ENCODE measurements at places on chromosomes 16 and 17.
A peak's percentile ranks its signal among the peaks of the same experiment; 100 is the strongest.

GRCh38 chr17:8948462-8948861, 17.0 kb downstream of the PIK3R5 start:
- no peak for DNase-seq

DNA sequence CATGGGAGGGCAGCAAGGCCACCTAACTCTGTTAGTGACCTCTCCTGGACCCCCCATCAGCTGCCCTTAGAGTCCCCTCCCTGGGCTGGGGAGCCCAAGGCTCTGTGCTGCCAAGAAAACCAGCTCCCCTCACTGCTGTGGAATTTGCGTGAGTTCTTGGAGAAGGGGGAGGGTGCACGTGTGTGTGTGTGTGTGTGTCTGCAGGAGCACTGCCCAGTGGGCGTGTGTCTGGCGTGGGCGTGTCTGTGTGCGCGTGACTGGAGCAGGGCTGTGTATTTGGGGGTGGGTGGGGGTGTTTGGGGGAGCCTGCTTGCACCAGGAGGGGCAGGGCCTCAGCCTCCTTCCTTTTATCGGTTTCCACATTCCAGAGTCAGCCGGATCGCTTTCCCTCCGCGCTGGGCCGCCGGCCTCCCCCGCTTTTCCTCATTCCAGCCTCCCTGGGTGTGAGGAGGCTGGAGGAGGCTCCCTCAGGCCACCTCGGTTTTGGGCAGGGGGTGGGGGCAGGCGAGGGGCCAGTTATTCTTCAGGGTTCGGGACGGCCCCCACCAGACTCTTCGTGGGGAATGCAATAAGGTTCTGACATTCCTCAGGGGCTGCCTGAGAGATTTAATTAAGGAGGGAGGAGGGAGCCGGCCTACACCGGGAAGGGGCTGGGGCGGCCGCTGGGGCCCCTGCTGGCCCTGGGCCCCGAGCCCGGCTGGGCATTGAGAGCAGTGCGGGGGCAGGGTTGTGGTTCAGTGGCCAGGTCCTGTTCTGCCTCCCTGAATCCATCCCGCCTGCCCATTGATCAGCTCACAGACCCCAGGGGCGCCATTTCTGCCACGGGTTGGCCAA, 2.5 kb downstream of the VASN start:
- peak; percentile 86 for DNase-seq

DNA sequence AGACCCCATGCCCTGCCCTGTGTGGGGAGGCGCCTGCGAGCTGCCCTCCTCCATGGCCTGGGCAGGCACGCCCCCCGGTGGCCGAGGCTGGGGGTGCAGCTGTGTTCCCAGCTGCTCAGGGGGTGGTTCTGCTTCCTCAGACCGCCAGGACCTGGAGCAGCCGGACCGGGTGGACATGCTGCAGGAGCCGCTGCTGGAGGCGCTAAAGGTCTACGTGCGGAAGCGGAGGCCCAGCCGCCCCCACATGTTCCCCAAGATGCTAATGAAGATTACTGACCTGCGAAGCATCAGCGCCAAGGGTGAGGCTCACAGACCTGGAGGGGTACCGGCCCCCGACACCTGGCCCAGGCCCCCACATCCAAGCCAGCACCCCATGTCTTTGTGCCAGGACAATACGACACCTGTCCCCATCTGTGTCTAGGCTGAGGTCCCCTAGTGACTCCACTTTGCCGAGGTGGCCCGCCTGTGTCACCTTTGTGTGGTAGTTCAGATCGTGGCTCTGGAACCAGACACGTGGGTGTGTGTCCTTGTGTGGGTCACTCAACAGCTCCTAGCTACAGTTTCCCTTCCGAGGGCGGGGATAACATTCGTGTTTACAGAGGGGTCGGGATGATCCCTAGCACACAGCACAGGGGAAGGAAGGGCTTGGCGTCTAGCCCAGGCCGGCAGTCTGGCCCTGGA, 9.3 kb downstream of the GJD3 start:
- peak; percentile 87 for DNase-seq

DNA sequence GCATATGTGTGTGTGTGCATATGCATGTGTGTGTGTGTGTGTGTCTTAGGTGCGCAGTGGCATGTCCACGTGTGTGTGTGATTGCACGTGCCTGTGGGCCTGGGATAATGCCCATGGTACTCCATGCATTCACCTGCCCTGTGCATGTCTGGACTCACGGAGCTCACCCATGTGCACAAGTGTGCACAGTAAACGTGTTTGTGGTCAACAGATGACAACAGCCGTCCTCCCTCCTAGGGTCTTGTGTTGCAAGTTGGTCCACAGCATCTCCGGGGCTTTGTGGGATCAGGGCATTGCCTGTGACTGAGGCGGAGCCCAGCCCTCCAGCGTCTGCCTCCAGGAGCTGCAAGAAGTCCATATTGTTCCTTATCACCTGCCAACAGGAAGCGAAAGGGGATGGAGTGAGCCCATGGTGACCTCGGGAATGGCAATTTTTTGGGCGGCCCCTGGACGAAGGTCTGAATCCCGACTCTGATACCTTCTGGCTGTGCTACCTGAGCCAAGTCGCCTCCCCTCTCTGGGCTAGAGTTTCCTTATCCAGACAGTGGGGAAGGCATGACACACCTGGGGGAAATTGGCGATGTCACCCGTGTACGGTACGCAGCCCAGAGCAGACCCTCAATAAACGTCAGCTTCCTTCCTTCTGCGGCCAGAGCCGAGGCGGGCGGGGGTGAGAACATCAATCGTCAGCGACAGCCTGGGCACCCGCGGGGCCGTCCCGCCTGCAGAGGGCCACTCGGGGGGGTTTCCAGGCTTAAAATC, 47.6 kb downstream of the IL21R start:
- no peak for DNase-seq

DNA sequence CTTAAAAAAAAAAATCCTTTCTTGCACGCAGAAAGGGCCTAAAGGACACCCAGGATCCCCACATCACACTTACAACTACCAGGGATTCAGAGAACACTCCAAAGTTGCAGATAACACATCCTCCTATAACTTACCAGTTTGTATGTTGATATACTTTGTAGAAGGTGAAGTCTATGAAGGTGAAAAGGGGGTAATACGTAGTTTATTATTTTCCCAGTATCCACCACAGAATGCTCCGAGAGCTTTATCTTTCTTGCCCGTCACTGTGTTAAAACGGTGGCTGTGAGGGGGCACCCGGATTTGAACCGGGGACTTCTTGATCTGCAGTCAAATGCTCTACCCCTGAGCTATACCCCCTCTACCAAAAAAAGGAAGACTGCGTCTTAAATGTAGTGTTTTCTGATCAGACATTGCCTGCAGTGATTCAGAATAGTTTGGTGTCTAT, 7.9 kb upstream of the RPL23 start:
- DNase-seq = no peak

- no peak for DNase-seq
These were observed 6.0 kb downstream of the ADAP2 start for GRCh38 chr17:30927756-30928155.

DNA sequence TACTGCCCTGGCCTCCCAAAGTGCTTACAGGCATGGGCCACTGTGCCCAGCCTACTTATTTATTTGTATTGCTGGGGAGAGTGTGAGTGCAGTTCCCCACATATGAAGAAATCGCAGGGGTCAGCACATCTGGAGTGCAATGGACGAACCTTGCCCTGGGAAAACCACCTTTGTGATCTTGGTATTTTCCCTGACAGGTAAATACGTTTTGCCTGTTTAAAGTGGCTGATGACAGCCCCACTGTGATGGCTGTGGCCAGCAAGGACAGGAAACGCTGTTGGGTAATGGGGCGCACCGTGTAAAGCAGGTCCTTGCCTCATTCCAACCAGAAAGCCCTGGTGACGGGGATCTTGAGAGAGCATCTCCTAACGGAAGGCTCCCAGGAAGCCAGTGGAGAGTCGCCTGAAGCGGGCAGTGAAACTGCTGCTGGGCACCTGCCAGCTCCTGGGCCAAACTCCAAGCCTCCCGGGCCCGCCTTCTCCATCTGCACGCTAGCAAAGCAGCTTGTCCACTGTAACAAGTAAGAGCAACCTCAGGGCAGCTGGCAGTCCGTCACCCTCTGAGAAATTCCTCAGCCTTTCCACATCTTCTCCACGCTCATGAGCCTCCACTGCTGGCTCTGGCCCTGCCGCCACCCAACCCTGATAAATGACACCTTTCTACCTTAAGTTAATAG, 17.5 kb downstream of the EMC8 start:
- peak; percentile 94 for DNase-seq

GRCh38 chr17:64005734-64006167, 7.6 kb downstream of the PRR29 start:
- peak; percentile 32 for DNase-seq

GRCh38 chr16:50588276-50588675, 40.1 kb downstream of the NKD1 start:
- DNase-seq = no peak

GRCh38 chr17:48612854-48613691, 2.0 kb downstream of the HOXB8 start:
- DNase-seq = peak; percentile 41

DNA sequence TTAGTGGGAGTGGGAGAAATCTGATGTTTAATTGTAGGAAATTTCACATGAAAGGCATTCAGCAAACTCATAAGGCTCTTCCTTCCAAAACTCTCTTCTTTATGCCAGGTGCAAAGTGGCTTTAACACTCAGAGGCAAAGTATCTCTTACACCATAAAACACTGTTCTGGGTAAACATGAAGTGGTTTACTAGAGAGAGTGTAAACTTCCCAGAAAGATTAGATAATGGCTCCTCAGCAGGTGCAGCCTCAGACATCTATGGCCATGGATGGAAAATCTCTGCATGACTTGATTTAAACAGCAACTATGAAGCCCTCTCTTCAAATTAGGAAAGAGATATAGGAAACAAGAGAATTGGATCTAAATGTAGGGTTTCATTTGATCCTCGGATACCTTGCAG, 583.1 kb upstream of the SALL1 start:
- DNase-seq = no peak

GRCh38 chr17:48565022-48565554, 13.1 kb downstream of the HOXB4 start:
- DNase-seq = no peak

DNA sequence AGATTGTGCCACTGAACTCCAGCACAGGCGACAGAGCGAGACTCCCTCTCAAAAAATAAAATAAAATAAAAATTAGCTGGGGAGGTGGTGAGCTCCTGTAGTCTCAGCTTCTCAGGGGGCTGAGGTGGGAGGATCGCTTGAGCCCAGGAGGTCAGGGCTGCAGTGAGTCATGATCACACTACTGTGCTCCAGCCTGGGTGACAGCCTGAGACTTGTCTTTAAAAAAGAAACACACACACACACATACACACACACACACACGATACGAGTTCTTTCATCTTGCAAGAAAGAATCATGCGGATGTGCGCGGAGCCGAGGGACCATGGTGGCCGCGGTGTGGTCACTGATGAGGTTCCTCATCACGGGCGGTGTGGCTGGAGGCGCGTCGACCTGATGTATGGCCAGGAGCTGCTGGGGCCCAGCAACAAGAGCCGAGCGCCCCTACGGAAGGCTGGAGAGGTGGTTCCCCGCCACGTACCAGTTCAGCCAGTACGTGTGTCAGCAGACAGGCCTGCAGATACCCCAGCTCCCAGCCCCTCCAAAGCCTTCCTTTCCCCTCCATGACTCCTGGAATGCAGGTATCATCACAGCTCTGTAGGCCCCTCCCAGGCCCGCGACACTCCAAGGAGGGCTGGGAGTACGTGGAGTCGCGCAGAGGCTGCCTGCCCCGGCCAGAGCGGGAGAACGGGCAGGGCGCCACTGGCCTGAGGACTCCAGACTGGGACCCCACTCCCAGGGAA, 20.7 kb downstream of the NXN start:
- no peak for DNase-seq

GRCh38 chr17:7084088-7084487, 4.0 kb upstream of the CLEC10A start:
- DNase-seq = no peak

GRCh38 chr17:7852919-7853690, 1.8 kb upstream of the TMEM88 start:
- DNase-seq = no peak

GRCh38 chr17:77957235-77957856, 1.2 kb upstream of the TNRC6C start:
- DNase-seq = peak; percentile 17

DNA sequence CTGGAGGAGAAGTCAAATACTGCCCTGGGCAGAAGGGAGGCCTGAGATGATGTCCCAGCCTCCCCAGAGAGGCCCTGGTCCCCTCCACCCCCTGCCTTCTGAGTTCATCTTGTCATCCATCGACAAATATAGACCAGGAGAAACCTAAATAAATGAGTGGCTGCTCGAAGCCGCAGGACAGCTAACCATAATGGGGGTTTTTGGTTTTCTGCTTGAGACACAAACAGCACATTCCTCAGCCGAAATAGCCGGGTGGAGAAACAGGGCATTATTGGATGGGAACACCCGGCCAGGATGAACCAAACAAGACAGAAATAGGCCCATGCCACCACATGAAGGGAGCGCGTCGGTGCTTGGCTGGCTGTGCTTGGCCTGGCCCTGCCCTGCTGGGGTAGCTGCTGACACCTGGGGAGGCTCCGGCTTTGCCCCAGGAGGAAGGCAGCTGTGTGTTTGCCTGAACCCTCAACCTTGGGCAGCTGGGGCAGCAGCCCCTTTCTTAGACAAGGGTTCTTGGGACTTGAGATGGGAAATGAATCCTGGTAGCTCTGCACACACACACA, 188.1 kb downstream of the IRX5 start:
- no peak for DNase-seq

GRCh38 chr16:84730406-84731106, 30.8 kb downstream of the USP10 start:
- DNase-seq = peak; percentile 86

DNA sequence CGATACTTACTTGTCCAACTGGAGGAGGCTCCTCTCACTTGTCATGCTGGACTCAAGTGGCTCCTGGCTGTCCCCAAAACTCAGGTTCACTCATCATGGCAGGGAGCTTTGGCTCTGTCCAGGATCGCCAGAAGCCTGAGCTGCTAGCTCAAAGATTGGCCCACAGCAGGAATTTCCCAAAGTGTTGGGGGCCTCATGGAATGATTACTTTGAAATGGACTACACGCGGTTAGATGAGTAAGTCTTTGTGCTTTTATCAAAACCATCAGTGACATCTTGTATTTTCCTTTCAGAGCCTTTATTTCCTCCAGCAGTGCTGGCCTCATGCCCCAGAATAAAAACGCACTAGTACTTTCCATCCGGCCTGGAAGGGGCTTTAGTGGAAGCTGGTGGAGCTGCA, 29.2 kb upstream of the PHB1 start:
- DNase-seq = peak; percentile 67

GRCh38 chr16:84190731-84191388, at the start of gene ADAD2:
Gene ADAD2, plus strand, starts transcription at chr16:84191157. Its CDS starts 74 bp downstream, at chr16:84191231.
- peak; percentile 17 for DNase-seq
